ENCODE measurements at places on chromosomes 7 and 10.

DNA sequence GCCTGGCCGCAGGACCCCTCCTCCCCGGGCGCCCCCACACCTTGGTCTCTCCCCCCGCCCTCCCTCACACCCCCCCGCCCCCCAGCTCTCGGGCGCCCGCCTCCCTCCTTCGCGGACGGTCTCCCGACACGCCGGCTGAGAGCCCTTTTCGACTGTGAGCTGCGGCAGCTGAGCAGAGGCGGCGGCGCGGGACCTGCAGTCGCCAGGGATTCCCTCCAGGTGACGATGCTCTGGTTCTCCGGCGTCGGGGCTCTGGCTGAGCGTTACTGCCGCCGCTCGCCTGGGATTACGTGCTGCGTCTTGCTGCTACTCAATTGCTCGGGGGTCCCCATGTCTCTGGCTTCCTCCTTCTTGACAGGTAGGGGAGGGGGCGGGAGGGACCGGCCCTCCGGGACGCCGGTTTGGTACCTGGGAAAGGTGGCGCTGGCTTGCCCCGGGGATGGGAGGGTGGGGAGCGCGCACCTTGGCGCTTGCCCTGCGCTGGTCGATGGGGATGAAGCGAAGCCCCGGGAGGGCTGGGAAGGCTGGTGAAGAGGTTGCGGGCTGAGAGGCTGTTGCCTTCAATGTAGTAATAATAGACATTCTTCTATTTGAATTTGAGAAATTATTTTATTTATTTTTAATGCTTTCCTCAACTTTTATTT, at the start of gene BMPER:
TSS of gene BMPER (plus strand) at position 151 of the 644 bp plus-strand sequence. CDS start at position 226, 75 bp downstream.
- no peak for DNase-seq

DNA sequence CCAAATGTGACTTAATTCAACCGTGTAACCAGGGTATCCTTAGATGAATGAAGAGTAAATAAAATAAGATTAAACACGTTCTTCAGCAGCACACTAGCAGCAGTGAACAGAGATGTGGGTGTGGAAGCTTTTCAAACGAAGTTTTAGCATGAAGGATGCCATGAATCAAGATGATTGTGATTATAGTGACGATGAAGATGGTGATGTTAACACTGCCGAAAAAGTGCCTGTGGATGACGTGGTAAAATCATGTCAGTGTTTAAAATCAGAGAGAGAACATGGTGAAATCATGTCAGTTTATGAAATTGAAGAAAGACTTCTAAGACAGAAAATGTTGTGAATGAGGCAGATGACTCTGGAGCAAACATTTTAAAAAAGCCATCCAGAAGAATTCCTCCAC, 19.2 kb downstream of the LCOR start:
- DNase-seq: no peak

GRCh38 chr10:106525835-106526234, 638.7 kb downstream of the SORCS1 start:
- no peak for DNase-seq

DNA sequence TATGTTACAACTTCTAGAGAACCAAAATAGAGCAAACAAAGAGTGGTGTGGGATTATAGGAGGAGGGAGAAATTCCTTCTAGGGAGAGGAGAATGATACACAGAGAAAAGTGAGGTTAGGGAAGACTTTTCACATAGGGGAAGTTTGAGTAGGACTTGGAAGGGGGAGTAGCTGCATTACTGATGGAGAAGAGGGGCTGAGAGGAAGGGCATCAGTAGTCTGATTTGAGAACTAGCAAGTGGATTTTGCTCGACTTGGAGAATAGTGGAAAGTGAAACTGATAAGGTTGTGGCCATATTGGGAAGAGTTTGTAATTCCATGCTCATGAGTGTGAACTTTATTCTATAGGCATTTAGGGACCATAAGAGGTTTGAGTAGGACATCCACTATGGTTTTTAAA, 6.1 kb downstream of the NRF1 start:
- no peak for DNase-seq

DNA sequence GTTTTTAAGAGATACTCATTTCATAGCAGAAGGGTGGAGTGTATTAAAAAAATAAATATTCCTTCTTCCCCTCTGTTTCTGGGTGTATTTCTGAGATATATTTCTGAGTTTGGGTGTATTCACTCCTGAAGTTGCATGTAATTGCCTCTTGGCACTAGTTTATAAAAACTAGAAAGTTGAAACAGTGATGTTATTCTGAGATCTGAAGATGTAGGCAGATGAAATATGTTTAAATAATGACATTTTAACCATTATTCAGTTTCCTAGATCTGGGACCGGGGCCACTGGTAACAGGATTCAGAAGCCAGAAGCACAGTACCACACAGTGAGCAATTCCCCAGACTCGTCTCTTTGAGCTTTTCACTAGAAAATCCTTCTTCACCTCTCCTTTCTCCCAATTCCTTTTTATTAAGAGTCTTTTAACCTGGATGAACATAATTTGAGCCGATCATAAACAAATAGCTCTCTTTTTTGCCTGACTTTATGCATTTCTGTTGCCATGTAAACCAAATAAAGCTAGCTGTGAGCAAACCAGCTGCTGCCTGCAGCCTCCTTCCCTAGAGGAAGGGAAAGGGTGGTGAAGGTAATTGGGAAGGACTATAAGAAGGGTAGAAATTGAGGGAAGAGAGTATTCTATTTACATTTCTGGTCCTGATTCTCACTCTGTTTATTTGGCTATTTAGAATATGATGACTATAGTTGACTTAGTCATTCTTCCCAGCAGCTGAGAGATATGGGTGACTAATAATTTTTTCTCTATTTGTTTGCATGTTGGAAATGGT, 101.8 kb upstream of the STRIP2 start:
- no peak for DNase-seq

GRCh38 chr10:43251419-43252165, 15.3 kb downstream of the RASGEF1A start:
- DNase-seq: no peak

Data from CD8-positive, alpha-beta memory T cell (primary cell).